Activated CD8-positive, alpha-beta memory T cell treated with anti-CD3 and anti-CD28 coated beads, Interleukin-2, amount 10 ng/mL, durations not matched to agents 7 days and 5 days (primary cell): ENCODE measurements at places on chromosomes 6 and 20. TPM values are rescaled to one million over a fixed set of nuclear protein-coding genes. Genes with fewer than 3 reads are reported as not detected.

ADISSP gene
- 32.5 TPM for total RNA-seq

- H3K4me3 ChIP-seq = no peak overlapping the region
- H3K27ac ChIP-seq = no peak overlapping the region
- H3K4me1 ChIP-seq = no peaks in the 10 kb centered on the region
- no peaks in the 10 kb centered on the region for H3K27me3 ChIP-seq
- DNase-seq = no peak
Observed at GRCh38 chr6:4163408-4164116, 28.2 kb upstream of the ECI2 start.

GRCh38 chr20:63163596-63164483, 52.1 kb downstream of the YTHDF1 start:
- no peaks in the 10 kb centered on the region for H3K4me1 ChIP-seq
- H3K27ac ChIP-seq = no peak overlapping the region
- H3K36me3 ChIP-seq = no peaks in the 10 kb centered on the region
- no peak for DNase-seq
- no peak overlapping the region for H3K4me3 ChIP-seq

GRCh38 chr6:46116289-46116688, 13.5 kb upstream of the ENPP4 start:
- peaks cover 19% of the 10 kb centered on the region for H3K4me1 ChIP-seq
- no peak overlapping the region for H3K27ac ChIP-seq
- peaks cover 32% of the 10 kb centered on the region for H3K36me3 ChIP-seq
- DNase-seq = no peak

- H3K4me3 ChIP-seq = no peak overlapping the region
- H3K27me3 ChIP-seq = peaks cover 7% of the 10 kb centered on the region
- no peaks in the 10 kb centered on the region for H3K36me3 ChIP-seq
- H3K27ac ChIP-seq = no peak overlapping the region
Observed at GRCh38 chr6:163314791-163315470, 99.6 kb upstream of the QKI start.

- H3K27me3 ChIP-seq = peaks cover 23% of the 10 kb centered on the region
- H3K4me3 ChIP-seq = no peak overlapping the region
- no peaks in the 10 kb centered on the region for H3K36me3 ChIP-seq
- H3K4me1 ChIP-seq = no peaks in the 10 kb centered on the region
Observed at GRCh38 chr6:97304701-97305100, 21.7 kb upstream of the MMS22L start.

GRCh38 chr20:63223121-63223825, 7.3 kb upstream of the YTHDF1 start:
- no peak overlapping the region for H3K27ac ChIP-seq
- no peaks in the 10 kb centered on the region for H3K27me3 ChIP-seq
- H3K4me1 ChIP-seq = no peaks in the 10 kb centered on the region
- DNase-seq = peak; percentile 63

DNA sequence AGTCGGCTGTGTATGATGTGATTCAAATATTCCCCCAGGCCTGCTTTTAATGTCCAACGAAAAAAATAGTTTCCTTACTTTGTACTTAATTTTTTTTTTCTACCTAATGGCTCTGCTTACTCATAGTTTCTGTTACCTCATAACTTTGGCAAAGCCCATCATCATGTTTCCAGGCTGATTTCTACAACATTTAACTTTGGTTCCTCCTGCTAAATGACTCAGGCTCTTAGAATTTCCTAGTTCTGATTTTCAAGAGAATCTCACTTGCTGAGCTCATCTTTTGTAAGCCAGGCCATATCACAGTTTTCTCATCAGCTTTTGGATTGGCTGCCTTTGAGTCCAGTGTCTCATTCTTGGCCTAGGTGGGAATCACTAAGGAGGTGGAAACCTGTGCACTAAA, 323.1 kb downstream of the HDGFL1 start:
- no peak overlapping the region for H3K27ac ChIP-seq
- no peaks in the 10 kb centered on the region for H3K4me1 ChIP-seq
- no peak overlapping the region for H3K4me3 ChIP-seq
- H3K27me3 ChIP-seq = no peaks in the 10 kb centered on the region
- DNase-seq = no peak
- no peaks in the 10 kb centered on the region for H3K36me3 ChIP-seq

HLA-DQA1 gene
- 74.4 TPM for total RNA-seq

DNA sequence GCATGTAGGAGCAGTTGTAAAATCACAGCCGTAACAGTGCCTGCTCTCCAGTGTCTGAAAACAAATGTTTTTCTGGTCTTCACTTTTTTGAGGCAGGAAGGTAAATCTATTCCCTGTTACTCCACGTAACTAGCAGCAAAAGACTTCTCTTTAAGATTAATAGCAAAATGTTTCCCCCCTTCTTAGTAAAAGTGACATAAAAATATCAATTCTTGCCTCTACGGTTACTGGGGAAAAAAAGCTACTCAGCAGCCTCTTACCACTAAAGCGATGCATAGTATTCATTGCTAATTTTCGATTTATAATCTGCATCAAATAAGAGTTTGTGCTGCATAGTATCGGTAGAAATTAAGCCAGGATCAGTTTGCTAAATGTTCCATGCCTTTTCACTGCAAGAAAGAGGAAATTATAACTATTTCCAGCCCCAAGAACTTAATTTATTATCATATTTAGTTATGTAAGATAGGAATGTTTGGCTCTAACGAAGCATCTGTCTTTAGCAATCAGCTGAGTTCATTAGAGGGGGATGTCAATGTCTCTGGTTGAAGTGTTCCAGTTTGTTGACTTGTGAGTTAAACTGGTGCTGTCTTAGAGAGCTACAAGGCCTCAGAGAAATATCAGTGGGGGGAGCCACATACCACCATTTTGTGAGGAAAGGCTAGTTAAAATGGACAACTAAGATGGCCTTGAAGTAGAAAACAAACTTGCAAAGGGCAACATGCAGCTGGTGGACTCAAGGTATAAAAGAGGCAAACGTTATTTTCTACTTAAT, 617 bp upstream of the TSPYL1 start:
- H3K27ac ChIP-seq = peak overlapping the region; percentile 99
- H3K4me1 ChIP-seq = peaks cover 45% of the 10 kb centered on the region
- H3K27me3 ChIP-seq = no peaks in the 10 kb centered on the region
- no peak for DNase-seq
- peak overlapping the region; percentile 100 for H3K4me3 ChIP-seq

GRCh38 chr6:166655251-166655650, 28.2 kb upstream of the RPS6KA2 start:
- H3K36me3 ChIP-seq = no peaks in the 10 kb centered on the region
- no peak for DNase-seq
- no peak overlapping the region for H3K27ac ChIP-seq
